Stimulated activated CD4-positive, alpha-beta T cell treated with anti-CD3 and anti-CD28 coated beads, Interleukin-15, amount 100 ng/mL, for 1 hour (primary cell): ENCODE measurements at places on chromosomes 16 and 17.

- peak; percentile 47 for DNase-seq
Observed at GRCh38 chr17:43576563-43577229, 30.6 kb upstream of the ETV4 start.

DNA sequence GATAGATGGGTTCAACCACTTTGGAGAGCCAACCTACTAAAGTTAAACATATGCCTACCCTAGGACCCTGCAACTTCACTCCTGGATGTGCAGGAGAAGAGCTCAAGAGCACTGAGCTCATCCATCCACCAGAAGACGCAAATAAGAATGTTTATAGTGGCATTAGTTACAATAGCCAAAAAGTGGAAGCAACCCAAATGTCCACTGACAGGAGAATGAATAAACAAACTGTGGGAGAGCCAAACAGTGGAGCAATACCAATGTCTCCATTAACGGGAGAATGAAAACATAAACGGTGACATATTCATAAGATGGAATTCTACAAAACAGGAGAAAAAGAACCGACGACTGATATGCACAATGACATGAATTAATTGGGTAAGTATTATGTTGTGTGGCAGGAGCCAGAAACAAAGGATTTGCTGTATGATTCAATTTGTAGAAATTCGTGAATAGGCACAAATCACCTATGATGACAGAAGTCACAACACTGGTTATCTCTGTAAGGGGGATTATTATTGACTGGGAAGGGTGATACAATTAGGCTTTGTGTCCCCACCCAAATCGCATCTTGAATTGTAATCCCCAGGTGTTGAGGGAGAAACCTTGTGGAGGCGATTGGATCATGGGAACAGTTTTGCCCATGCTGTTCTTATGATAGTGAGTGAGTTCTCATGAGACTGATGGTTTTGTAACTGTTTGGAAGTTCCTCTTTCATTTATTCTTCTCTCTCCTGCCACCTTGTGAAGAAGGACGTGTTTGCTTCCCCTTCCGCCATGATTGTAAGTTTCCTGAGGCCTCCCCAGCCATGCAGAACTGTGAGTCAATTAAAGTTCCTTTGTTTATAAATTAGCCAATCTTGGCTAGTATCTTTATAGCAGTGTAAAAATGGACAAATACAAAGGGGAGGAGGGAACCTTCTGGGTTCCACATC is 57.9 kb upstream of the PLCG2 start:
- DNase-seq, result no peak

DNA sequence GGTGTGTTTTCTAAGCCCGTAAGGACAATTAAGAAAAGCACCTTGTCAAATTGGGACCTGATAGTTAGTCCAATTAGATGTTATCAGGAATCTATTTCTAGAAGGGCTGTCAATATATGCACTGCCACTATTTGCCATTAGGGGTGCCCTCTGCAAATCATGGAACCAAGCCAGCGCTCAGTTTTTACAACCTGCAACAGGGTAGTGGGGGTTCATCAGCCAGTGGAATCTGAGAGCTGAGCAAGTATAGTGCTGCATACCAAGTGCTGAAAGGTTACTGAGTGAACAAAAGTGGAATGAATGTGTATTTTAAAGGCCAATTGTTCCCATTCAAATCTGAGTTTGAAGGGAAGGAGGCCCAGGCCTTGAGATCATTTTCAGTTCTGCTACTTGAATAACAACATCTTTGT is 10.4 kb downstream of the PRR11 start:
- DNase-seq, result peak; percentile 17

DNA sequence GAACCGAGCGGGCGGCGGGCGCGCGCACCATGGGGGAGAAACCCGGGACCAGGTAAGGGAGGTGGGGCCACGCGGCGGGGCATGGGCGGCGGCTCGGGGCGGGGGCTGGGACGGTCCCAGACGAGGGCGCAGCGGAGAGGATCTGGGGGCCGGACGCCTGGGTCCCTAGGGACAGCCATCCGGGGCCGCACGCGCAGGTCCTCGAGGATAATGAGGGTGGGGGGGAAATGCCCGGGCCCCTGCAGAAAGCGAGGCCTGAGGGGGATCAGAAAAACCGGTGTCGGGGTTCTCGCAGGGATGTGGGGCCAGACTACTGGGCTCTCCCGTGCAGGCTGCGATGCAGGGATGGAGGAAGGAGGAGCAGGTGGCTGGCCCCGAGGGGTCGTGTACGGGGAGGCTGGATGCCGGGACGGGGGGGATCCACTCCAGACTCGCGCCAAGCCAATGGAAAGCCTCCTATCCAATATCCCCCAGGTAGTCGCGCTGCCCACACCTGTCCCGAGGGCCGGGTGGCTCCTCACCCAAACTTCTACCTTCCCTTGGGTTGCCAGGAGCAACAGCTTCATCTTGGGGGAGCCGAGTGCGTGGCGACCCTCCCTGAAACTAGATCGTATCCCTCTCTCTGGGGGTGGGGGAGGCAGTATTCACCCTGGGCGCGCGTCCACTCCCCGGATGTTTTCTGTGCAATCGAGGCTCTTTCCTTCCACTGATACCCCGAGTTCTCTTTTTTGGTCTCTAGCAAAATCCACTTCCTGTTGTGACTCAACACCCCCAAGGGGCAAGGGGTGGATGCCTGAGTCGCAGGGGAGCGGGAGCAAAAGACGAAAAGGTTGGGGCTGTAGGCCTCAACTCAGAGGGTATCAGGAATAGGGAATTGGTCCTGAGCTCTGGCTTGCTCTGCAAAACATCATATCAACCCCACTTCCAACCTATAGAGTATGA is 532 bp downstream of the ARRB2 start:
- peak; percentile 12 for DNase-seq

DNA sequence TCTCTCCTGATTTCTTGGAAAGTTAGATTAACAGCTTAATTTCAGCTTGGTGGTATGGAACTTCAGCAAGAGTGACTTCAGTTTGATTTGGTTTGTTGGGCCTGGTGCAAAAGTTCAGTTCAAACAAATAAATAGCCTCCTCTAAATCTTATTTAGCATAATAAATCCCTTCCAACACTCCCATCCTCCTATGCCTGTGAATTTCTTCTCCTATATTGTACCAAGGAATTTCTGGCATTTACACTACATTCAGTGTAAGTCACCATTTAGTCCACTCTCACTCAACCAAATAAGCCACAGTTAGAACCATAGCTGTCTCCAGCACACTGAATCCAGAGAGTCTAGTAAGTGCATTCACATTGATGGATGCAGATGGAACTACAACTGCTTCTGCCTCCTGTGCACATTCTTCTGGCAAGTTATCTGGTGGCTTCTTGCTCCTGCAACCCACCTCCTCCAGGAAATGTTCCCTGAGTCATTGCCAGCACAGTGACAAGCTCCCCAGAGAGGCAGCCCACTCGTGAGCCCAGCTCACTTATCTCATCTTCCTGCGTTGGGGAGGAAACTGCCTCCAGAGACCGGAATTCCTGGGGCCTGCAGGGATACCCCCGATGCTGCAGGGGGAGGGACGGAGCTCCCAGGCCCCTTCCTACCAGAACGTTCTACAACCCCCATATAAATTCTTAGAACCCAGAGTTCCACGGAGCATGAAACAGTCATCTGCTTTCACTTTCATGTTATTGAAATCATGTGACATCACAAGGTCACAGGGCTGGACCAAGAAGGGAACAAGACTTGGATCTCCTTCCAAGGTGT is 318.3 kb downstream of the PHKB start:
- DNase-seq, result no peak

- DNase-seq, result no peak
Observed at GRCh38 chr16:50550866-50551641, 2.9 kb downstream of the NKD1 start.

GRCh38 chr17:44203731-44204440 is 4.2 kb upstream of the ATXN7L3 start:
- DNase-seq, result no peak

GRCh38 chr17:10600571-10600970 is 51.1 kb upstream of the MYH2 start:
- no peak for DNase-seq

GRCh38 chr17:7290685-7291084 is 3.8 kb downstream of the YBX2 start:
- no peak for DNase-seq
